ENCODE measurements at places on chromosomes 13 and 19.

- DNase-seq: peak; percentile 17
Measured at GRCh38 chr13:110683203-110683883, 22.6 kb downstream of the CARS2 start.

- peak; percentile 67 for DNase-seq
Measured at GRCh38 chr13:39612023-39612637, 9.1 kb upstream of the LHFPL6 start.

DNA sequence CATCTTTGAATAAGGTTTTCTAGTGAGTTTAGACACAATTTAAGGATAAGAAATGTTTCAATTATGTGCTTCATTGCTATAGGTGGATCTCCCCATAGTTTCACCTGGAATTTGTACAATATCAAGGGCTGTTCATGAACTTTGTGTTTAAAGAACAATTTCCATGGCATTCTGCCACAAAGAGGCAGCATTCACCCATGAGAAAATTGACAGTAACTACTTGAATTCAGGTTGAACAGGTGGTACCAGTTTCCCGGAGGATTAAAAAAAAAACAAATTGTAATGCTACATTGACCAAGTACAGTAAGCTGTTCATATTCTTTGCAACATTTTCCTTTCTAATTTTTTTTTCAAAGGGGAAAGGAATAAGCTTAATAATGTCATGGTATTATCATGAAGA is 9.1 kb downstream of the SLITRK5 start:
- peak; percentile 89 for DNase-seq

GRCh38 chr13:51101636-51102235 is 9.3 kb downstream of the C13orf42 start:
- DNase-seq: peak; percentile 47

DNA sequence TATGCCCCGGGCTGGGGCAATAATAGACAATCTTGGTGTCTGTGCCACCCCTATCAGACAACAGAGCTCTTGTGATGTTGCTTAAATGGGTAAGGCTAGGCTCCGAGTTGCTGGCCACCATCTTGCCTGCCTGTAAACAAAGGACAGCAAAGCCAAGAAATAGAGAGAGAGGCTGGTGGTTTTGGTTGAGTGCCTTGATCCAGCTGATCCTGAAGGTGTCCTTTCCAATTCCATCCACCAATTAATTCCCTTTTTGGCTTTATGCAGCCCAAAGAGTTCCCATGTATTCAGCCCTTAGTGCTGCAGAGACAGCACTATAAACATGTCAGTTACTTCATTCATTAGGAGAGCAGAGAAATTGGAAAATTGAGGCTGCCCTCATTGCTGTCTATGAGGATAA is 41.7 kb upstream of the HOMER3 start:
- no peak for DNase-seq

DNA sequence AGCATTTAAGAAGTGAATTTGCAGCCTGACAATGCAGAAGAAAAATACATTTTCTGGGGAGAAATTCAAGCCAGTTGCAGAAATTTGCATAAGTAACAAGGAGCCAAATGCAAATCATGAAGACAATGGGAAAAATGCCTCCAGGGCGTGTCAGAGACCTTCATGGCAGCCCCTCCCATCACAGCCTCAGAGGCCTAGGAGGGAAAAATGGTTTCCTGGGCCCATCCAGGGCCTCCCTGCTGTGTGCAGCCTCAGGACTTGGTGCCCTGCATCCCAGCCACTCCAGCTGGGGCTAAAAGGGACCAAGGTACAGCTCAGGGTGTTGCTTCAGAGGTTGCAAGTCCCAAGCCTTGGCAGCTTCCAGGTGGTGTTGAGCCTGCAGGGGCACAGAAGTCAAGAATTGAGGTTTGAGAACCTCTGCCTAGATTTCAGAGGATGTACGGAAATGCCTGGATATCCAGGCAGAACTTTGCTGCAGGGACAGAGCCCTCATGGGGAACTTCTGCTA is 16.7 kb upstream of the ITM2B start:
- no peak for DNase-seq

GRCh38 chr13:91122766-91123165 is 224.7 kb upstream of the MIR17HG start:
- no peak for DNase-seq

All from NCI-H2081 (cell line).